ENCODE measurements at places on chromosomes 1 and 21.

DNA sequence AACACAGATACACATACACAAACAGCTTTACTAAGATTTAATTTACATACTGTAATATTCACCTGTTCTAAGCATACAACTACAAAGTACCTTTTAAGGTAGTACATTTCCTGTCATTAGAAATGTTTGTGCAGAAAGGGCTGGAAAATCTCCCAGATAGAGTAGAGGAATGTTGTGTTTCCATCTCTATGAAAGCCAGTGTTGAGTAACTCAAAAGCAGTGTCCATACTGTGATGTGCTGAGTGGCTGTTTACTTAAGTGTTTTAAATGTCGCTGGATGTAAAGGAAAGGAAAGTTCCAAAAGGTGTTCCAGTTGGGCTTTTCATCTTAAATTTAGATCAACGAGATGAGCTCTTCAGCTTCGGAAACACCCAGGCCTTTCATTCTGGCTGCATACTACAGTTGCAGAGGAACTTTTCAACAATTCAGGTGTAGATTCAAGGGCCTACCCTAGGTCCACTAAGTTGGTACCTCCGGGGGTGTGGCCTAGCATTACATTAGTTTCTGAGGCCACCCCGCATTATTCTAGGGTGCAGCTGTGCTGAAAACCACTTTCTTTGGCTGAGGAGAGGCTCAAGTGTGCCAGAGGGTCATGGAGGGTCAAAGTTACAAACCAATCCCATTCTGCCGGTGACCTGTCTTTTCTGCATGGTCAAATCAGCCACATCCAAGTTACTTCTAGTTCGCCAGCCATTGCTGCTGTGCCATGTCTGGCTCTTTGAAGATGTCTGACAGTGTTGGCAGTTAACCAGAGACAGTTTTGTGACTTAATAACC, 78.1 kb downstream of the LRRC8D start:
- no peak for DNase-seq

DNA sequence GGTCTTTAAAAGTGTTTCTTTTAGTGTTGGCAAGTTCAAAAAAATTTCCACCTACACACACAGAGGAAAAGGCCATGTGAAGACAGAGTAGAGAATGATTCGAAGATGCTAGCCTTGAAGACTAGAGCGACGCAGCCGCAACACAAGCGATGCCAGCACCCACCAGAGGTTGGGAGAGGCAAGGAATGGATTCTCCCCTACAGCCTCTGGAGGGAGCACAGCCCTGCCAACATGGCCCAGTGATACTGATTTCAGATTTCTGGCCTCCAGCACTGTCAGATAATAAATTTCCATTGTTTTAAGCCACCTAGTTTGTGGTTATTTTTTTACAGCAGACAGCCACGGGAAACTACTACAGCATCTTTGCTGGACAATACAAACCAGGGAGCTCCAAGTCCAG, 6.9 kb upstream of the ADAR start:
- no peak for DNase-seq

GRCh38 chr1:213685992-213686582, 301.7 kb upstream of the PROX1 start:
- no peak for DNase-seq

DNA sequence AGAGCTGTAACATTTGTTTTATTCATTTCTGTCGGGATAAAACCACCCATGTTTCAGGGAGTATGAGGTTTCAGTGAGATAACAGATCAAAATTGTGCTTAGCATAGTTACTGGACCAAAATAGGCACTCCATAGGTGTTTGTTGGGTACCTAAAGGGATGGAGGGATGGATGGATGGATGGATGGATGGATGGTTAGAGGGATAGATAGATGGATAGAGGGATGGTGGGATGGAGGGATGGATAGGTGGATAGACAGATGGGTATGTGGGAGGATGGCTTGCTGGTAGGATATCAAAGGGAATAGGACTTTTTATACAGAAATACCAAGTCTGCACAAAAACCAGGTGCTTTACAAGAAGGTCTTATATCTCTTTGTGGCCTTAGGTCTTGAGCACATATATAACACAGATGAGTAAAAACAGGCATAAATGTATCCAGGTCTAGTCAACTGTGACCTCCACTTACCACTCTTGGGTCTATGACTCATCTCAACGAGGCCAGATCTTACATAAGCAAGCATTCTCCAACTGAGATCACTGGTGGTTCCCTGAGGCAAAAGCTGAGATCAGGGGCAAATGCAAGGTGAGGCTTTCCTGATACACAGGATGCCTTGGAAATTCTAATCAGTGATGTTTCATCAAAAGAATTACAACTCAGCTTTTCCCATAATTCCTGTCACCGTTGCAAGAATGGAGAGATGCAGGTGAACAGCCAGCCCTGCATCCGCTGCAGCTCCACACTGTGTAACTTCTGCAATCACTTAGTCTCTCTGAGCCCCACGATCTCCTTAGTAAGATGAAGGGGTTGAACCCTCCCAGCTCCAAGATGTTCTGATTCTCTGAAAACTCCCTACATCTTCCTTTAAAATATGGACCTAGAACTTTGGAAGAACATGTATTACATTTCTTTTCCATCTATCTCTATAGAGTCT, 32.0 kb downstream of the PTAFR start:
- DNase-seq = peak; percentile 76

GRCh38 chr1:19397217-19397945, 85.3 kb downstream of the SLC66A1 start:
- DNase-seq = no peak

- DNase-seq = no peak
Observed at GRCh38 chr1:174158767-174159251, 511 bp upstream of the RABGAP1L start.

DNA sequence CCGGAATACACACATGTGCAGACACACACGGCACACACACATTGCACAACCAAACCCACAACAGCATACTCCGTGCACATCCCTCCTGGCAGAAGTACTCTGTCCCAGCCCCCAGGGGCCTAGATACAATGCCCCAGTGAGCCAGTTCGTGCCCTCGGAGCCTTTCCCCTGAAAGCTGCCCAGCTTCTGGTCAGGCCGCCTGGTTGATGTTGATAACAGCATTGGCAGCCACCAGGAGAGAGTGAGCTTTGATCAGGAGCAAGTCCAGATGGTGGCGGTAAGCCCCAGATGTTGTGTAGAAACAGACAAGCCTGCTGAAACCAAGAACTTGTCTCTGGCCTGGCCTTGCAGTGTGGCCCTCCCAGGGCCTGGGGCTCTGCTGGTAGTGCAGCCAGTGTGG, 109.1 kb downstream of the GRIK3 start:
- DNase-seq = no peak

- DNase-seq = no peak
Observed at GRCh38 chr1:173409613-173410012, 67.5 kb upstream of the PRDX6 start.

GRCh38 chr1:61138305-61138704, 55.9 kb downstream of the NFIA start:
- DNase-seq = no peak

- no peak for DNase-seq
Observed at GRCh38 chr1:10733474-10734366, 62.7 kb downstream of the CASZ1 start.

DNA sequence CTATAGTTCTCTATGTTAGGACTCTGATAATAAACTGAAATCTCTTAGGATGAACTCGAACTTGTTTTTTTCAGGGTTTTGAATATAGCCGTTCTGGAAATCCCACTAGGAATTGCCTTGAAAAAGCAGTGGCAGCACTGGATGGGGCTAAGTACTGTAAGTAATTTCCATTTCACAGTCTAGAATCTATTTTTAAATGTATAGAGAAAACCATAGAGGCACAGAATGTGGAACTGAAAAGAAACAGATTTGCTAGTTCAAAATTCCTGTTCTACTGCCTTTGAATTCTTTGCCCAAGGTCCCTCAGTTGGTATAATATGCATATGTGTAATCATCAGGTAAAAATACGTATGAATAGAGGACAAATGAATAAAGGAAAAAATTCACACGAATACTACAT, 4.8 kb downstream of the CTH start:
- no peak for DNase-seq

- DNase-seq = no peak
Observed at GRCh38 chr1:209805875-209806760, at the start of gene IRF6. Gene IRF6, minus strand, starts transcription at chr1:209806142. Its CDS starts 4,729 bp downstream, at chr1:209801413.

DNA sequence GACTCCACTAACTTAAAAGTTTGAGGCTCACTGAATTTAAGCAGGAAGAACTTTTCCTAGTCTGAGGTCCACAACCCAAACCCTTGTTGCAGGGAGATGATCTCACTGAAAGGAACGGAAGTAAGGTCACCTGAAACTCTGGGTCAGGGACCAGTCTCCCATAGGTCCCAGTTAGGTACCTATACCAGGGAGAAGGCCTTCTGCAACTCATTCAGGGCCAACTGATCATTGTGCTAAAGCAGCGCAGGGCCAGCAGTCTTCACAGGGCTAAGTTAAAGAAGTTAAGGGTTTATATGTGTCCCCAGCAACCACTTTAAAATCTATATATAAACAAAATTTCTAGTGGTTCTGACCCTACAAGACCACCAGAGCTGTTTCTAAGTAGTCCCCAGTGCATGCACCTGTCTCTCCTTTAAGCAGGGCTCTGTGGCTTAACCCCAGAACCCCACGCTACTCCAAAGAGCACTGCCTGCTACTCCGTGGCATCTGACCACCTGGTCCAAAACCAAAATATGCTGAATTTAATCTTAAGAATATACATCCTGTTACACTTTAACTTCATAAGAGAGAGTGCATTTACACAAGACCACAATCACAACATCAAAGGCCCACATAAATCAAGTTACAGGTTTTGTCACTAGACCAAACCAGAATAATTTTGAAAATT, 2.8 kb downstream of the SRSF10 start:
- no peak for DNase-seq

DNA sequence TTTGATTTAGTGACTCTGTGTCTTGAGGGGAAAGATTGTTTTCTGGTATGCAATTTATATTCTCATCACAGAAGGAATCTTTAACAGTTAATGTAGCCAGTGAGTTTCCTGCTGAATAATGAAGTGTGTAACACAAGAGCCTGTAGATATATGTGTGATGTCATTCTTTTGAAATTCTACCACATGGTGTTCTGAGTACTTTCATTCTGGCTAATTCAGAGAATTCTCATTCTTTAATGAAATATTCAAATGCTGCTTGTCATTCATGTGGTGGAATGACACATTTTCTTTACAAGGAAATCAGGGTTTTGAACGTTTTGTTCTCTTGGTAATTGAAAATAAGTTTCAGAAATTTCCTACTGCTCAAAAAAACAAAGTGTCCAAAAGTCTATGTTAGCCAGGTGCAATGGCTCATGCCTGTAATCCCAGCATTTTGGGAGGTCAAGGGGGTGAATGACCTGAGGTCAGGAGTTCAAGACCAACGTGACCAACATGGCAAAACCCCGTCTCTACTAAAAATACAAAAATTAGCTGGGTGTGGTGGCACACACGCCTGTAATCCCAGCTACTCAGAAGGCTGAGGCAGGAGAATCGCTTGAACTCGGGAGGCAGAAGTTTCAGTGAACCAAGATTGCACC, 79.6 kb downstream of the MAP3K21 start:
- DNase-seq = no peak

- DNase-seq = no peak
Observed at GRCh38 chr1:108962681-108963051, 618 bp downstream of the CLCC1 start.

- DNase-seq = no peak
Observed at GRCh38 chr1:93989601-93990000, 80.4 kb upstream of the GCLM start.

DNA sequence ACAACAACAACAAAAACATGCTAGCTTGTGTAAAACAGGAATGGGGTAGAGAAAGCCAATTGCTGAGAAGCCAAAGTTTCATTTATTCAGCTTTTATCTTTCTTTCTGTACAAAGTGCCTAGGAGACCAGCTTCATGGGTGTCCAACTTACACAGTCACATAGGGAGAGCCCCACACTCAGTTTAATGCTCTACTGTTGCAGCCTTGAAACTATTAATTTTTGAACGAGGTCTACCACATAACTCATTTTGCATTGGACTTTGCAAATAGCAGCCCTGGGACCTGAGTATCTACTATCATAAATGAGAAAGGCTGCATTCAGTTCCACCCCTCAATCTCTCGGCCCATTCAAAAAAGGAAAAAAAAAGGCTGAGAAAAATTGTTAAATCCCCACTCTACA, 98.8 kb downstream of the ZNF644 start:
- no peak for DNase-seq

DNA sequence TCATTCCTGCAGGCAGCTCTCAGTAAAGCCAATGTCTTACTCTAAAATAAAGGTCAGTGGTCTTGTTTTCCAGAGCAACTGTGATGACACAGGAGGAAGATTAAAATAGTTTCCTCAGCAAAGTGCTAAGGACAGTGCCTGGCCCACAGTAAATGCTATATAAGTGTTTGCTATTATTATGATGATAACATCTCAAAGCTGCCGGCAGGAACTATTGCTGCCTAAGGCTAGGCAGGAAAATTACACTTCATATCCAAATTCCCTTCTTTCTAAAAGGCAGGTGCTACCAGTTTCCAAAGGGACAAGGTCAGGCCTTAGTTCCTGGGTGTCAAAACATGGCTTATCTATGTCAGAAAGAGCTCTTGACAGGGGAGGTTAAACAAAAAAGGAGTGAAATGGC, 401.3 kb downstream of the HHAT start:
- DNase-seq = no peak

DNA sequence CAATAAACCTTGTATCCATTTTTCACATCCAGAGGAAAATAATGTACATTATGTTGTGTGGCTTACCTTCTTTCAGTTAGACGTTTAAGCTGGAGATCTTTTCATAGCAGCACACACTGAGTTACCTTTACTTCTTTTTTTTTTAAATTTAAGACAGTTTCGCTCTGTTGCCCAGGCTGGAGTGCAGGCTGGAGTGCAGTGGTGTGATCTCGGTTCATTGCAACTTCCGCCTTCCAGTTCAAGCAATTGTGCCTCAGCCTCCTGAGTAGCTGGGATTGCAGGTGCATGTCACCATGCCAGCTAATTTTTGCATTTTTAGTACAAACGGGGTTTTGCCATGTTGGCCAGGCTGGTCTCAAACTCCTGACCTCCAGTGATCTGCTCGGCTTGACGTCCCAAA, 7.4 kb upstream of the CAMTA1 start:
- DNase-seq = no peak

GRCh38 chr1:153542956-153543711, 2.4 kb upstream of the S100A5 start:
- no peak for DNase-seq

DNA sequence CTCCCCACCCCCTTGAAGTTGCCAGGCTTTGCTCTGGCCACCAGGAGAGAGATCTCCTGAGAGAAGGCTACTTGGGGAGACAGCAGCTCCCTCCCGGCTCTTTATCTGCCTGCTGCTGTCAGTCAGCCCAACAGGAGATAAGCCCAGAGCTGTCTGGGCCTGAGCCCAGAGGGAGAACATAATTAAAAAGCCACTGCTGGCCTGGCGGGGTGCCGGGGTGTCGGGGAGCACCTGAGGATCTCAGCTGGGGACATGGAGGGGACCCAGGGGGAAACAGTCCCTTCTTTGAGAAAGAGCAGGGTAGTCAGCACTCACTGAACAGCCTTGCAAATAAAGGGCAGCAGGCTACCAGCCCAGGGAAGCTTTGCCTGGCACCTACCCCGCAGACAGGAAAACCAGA, 17.9 kb downstream of the VWA5B1 start:
- DNase-seq = no peak
